ENCODE measurements at places on chromosomes 5 and 9.

- no peak for DNase-seq
These were observed 320.2 kb downstream of the FAM170A start for GRCh38 chr5:119949426-119949999.

GRCh38 chr9:93896093-93896492 lies 59.1 kb downstream of the BARX1 start:
- no peak for DNase-seq

DNA sequence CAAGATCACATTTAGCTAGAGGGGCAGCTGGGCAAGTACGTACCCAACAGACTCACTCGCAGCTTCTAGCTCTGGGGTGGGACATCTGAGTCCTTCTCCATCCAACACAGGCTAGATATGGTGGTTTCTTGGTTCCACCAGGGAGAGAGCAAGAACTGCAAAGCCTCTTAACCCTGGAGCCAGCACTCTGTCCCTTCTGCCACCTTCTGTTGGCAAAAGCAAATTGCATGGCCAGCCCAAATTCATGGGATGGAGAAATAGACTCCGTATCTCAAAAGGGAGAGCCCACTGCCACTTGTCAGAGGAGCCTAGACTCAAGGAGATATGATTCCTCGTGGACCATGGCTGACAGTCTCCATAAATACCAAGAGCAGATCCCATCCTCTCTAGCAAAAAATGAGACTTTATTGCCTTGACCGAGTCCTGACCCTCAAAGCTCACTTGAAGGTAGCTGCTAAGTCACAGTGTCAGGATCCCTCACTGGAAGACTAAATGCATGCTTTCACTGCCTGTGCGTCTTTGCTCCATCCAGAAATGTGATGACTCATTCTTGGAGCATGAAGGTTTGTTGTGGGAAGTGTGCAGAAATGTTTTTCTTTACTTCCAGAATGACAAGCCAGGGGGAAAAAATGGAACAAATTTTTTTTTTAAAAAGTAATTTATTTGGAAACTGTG lies 28.8 kb upstream of the ROR2 start:
- DNase-seq, result no peak

DNA sequence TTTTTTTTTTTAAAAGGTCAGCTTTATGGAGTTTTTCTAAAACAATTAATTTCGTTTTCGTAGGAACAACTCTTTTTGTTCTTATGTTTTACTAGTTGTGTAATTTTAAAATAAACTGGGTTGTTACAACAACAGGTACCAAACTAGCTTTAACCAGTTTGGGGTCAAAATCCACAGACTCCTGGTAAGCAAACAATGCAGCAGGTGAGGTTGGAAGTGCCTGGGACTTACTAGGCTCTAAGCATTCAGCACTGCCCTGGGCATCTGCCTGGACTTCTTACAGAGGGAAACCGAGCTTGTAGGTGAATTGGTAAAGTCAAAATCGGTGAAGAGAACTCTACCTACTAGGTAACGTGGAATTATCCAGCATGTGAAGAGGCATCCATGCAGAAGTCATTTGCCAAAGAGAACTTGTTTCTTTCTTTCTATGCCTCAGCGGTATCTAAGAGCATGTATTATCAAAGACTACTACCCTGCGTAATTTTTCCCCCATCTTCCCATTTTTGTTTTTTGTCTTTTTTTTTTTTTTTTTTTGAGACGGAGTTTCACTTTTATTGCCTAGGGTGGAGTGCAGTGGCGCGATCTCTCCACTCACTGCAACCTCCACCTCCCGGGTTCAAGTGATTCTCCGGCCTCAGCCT lies 145.4 kb downstream of the KCTD16 start:
- DNase-seq, result peak; percentile 13

DNA sequence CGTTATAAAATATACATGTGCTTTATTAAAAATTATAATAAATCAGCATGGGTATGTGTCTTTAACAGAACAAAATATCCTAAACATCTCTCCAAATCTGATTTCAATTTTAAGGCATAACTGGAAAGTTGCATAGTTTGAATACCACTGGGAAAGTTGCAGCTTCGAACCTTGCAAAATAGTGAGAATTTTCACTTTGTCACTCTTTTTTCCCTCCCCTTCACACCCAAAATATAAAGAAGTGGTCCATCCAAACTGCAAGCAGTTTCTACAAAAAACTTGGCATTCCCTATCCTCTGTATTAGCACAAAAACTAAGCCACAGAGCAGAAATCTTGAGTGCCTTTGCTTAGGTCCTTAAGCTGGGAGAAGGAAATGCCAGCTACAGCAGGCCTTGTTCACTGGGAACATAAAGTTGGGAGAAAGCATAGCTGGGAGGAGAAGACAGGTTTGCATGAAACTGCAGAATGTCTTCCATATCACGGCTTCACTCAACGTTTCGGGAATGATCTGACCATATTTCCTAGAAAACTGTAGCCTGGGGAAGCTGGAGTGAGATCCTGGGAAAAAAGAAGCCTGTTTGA lies 400.3 kb downstream of the EBF1 start:
- DNase-seq, result no peak

GRCh38 chr9:36485647-36486328 lies 85.7 kb upstream of the RNF38 start:
- DNase-seq, result no peak

- no peak for DNase-seq
These were observed 42.9 kb upstream of the SMAD5 start for GRCh38 chr5:136089791-136090190.

GRCh38 chr5:10157085-10157669 lies 92.5 kb downstream of the ATPSCKMT start:
- DNase-seq, result no peak

DNA sequence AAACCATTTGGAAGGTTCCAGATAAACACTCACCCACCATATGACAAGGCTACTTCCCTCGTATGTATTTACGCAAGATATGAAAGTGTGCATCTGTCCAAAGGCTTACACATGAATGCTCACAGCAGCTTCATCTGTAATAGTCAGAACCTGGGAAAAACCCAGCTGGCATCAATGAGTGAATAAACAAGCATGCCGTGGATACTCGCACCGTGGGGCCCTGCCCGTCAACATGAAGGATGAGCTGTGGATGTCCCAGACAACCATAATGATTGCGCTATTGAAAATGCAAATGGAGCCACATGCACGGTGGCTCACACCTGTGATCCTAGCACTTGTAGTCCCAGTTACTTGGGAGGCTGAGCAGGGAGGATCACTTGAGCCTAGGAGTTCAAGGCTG lies 60.6 kb upstream of the FCN1 start:
- DNase-seq, result no peak

- DNase-seq, result no peak
These were observed 396 bp downstream of the GARIN3 start for GRCh38 chr5:157165668-157166067.
